Activated CD8-positive, alpha-beta memory T cell treated with anti-CD3 and anti-CD28 coated beads for 1 hour (primary cell): ENCODE measurements at places on chromosomes 2 and 18.

- no peak for DNase-seq
Observed at GRCh38 chr2:43317680-43318079, 91.3 kb upstream of the ZFP36L2 start.

DNA sequence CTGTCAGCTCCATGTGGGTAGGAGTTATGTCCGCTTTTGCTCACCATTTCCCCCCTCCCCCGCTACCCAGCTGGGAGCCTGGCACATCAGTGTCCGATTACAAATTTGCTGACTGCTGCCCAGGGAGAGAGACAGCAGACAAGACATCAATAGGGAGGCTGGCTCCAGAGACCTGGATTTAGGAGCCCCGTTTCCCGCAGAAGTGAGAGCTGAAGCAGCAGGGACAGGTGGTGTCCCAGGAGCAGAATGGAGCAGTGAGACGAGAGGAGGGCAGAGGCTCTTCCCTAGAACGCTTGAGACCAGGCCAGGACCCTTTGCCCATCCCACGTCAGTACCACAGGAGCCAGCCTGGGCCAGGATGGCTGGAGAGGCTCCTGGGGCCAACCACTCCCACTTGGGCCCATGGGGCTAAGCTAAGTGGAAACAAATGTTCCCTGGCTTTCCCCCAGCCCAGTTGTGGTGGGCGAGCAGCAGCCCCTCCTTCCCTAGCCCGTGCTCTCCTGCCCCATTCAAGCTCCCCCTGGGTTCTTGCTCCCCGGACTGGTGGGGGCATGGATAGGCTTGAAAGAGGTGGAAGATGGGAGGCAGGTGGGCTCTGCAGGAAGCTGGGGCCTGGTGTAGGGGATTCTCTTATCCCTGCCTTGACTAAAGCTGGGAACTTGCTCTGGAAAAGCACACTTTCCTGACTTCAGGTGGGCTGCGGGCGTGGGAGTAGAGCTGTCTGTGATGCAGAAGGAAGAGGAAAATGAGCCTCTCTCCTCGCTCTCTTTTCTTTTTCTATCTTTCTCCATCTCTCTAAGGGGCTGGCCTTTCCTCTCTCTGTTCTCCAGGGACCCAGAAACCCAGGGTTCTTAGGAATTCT is 4.1 kb upstream of the WNT6 start:
- no peak for DNase-seq

GRCh38 chr18:69226971-69227370 is 173.7 kb upstream of the DOK6 start:
- DNase-seq, result no peak

DNA sequence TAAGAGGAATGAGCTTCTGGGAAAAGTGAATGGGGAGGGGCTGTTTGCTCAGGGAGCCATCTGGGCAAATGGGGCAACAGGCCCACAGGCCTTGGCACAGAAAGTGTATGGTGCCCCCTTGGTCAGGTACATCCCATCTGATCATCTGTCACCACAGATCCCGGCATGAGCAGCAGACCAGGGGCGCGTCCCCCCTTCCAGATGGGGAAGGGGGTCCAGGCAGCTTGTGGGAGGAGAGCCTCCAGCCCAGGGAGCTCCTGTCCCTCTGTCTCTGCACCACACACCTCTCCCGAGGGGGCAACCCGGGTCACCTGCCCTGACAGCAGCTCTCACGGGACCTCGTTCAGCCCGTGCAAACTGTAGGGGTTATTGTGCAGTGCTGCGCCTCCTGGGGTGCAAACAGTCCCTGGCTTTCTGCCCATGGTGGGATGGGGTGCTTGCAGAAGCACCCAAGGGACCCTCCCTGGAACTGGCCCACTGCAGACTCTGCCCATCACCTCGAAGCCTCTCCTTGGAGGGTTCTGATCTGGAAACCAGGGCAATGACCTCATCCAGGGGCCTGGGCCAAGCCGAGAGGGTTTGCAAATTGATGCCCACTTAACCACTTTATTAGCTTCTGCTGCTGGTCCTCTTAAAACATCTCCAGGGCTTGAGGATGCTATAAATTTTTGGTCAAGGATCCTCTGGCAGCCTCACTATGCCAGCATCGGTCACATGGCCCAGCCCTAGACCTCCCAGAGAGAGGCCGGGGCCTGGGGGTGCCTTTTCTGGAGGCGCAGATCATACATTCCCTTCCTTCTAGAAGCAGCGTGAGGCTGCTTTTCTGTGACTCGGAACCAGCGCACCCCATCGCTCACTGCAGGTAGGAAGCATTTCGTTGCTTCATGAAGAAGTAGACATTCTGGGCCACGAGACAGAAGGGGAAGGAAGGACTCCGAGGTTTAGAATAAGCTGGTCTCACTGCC is 7.6 kb upstream of the BOK start:
- DNase-seq, result no peak

DNA sequence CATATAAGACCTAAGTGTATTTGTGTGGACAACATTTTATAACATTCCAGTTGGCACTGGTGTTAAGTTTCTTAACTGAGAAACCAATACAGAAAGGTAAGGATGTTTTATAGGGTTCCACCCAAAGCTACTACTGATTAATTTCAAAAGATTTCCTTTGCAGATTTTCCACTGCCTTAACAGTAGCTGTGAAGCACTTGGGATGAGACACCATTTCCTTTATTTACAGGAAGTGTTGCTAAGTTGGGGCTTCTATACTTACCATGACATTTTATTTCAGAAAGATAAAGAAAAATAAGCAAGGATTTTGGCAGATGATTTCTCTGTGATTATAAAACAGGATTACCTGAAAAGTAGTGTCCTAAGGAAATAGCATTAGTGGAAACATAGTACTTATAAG is 234.3 kb downstream of the CALCRL start:
- DNase-seq, result no peak

DNA sequence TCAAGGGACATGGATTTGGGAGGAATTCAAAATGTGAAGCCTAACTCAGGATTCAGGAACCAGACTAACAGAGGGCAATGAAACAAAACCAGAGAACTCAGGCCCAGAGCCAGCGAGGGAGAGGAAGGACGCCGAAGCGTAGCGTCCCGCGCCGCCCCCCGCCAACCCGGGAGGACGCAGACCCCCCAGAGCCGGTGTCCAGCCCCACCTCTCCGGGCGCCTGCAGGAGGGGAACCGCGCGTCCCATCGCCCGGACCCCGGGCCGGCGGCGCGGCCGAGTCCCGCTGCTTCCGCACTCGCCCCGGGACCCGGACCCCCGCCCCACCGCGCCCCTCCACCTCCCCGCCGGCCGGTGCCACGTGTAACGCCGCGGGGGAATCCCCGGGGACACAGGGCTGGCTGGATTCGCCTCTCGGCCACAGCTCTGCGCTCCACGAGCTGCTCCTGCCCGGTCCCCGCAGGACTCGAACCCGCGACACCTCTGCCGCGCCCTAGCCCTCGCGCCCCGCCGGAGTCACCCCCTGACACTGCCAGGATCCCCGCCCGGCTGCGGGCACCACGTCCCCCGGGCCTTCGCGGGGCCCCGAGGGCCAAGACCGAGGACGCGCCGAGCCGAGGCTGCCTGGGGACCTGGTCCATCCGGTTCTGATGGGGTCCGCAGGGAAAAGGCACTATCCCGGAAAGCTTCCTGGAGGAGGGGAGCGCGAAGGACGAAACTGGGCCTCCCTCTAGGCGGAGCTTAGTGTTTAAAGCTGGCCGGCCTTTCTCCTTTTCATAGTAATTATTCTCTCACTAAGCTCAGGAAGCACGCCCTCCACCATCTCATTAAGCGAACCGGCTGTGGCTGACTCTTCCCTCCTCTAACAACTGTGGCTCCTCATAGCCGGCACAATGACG is 40.4 kb upstream of the FAM124B start:
- DNase-seq, result no peak

- no peak for DNase-seq
Observed at GRCh38 chr2:54403512-54404238, 52.5 kb upstream of the SPTBN1 start.
